A172 (cell line): ENCODE measurements at places on chromosomes 12 and 14. TPM values are rescaled to one million over a fixed set of nuclear protein-coding genes. Genes with fewer than 3 reads are reported as not detected.

Gene CRIP1
- total RNA-seq: 1.5 TPM in 1 of 2 replicates, not detected in the other

Gene TXNRD1
- 618 and 939 TPM in 2 replicates for total RNA-seq

DNA sequence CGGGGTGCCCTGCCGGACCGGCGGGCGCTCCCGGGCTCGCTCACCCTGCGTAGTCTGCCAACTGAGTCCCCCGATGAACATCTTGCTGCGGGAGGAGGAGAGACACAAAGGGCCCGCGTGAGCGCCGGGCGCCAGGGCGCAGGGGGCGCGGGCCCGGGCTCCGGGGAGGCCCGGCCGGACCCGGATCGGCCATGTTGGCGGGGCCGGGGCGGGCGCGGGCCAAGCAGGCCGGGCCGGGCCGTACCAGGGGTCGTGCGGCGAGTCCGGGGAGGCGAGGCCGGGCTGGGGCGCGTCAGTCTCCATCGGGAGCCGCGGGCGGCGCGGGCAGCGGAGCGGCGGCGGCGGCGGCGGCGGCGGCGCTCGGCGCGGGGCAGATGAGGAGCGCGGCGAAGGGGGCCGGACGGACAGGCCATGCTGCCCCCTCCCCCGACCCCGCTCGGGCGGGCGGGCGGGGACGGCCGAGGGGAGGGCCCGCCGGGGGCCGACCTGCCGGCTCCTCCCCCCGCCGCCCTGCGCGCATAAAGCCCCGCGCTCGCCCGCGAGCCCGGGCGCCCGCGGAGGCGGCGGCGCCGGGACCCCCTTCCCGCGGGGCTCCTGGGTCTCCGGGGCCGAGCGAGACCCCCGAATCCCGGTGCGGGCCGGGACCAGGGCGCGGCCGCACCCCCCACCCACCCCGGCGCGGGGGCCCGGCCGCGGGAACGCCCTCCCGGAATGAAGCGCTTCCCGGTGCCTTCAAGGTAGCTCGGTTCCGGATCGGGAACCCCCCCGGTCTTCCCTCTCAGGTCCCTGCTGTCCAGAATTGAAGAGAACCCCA lies at the start of gene MSI1:
MSI1 (minus strand) TSS at position 376 of the 814 bp plus-strand sequence; CDS start at position 303, 73 bp downstream.
- DNase-seq: no peak

GRCh38 chr12:7719946-7720730 lies 8.9 kb downstream of the DPPA3 start:
- DNase-seq: no peak

- no peak for DNase-seq
Observed at GRCh38 chr14:104306450-104307040, 168.2 kb downstream of the KIF26A start.

Gene ANKRD33
- total RNA-seq: not detected in 2 replicates

DNA sequence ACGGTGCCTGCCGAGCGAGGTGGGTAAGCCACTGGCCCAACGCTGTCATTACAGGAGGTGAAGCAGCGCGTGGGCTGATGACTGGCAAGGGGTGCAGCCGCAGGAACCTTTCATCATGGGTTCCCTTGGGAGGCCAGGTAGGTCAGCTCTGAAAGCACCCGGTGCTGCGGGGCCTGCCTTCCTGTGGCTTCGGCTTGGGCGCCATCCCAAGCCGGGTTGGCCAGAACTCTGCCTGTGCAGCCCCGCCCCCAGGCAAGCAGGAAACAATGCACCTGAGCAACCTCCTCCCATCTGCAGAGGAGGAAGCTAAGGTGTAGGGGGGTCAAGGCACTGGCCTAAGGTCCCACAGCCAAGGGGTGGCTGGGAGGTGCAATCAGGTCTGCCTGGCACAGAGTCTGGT lies 20.0 kb upstream of the HHIPL1 start:
- no peak for DNase-seq

Gene EFCAB11
- 3.6 and 4.9 TPM in 2 replicates for total RNA-seq

- no peak for DNase-seq
Observed at GRCh38 chr14:24459331-24459730, 16.8 kb upstream of the SDR39U1 start.

Gene APOLD1
- 3.3 and 3.5 TPM in 2 replicates for total RNA-seq

Gene BEST3
- 0.31 and 1.3 TPM in 2 replicates for total RNA-seq

Gene B4GALNT1
- total RNA-seq: 61.9 and 82.6 TPM in 2 replicates

GRCh38 chr12:130847112-130847511 lies 8.1 kb upstream of the STX2 start:
- no peak for DNase-seq

DNA sequence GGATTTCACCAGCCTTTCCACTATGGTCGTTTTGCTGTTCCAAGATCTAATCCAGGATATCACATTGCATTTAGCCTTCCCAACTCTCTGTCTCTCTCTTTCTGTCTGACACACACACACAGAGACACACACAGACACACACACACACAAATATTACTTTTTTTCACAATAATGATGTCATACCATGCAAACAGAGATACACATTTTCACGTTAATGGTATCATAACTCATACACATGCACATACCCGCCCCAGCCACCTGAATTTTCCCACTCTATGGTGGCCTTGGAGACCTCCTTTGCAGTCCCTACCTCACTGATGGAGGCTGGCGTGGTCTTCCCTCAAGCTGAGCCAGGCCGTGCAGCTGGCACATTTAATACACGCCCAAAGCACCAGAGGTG lies 7.2 kb upstream of the MYL2 start:
- DNase-seq: no peak

DNA sequence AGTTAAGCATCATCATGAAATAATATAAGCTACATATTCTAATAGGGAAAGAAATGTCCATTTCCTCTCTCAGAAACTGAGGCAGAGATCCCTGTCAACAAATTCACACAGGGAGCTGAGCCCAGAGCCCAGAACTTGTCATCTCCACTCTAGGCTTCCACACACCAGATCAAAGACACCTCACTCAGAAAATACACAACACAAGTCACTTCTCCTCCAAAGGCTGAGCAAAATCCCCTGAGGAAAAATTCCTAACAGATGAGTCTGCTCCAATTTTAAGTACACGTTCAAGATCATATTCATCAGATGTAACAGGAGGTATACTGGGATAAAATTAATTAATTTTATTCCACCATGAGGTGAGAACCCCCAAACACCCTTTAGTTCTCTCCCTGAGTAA lies 227.3 kb downstream of the DPF3 start:
- peak; percentile 89 for DNase-seq

DNA sequence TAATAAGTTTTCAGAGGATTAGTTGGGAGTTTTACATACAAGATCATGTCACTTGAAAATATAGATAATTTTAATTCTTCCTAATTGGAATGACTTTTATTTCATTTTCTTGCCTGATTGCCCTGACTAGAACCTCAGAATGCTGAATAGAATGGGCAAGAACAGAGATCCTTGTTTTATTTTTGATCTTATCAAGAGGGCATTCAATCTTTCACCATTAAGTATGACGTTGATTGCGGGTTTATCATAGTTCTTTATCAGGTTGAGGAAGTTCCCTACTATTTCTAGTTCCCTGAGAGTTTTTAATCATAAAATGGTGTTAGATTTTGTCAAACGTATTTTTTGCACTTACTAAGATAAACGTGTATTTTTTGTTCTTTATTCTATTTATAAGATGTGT lies 124.3 kb downstream of the DICER1 start:
- no peak for DNase-seq

DNA sequence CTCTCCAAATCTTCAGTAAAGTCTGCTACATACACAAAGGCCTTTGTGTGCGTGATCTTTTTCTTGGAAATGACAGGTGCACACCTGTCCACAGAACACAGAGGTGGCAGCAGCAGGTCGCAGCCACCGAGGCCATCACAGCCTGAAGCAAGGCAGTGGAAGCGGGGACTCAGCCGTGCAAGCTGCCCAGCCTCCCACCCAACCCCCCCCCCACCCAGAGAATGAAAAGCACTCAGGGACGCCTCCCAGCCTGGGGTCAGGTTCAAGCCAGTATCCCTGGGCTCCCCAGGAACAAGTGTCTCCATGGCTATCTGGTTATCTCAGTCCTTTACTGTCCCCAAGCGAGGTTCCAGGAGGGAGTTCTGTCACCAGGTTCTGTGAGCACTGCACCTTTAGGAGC lies 31.2 kb upstream of the TSPAN9 start:
- no peak for DNase-seq

GRCh38 chr14:55129428-55130195 lies 560 bp downstream of the LGALS3 start:
- peak; percentile 28 for DNase-seq

- no peak for DNase-seq
Observed at GRCh38 chr14:67387195-67387594, 24.8 kb downstream of the PLEK2 start.

DNA sequence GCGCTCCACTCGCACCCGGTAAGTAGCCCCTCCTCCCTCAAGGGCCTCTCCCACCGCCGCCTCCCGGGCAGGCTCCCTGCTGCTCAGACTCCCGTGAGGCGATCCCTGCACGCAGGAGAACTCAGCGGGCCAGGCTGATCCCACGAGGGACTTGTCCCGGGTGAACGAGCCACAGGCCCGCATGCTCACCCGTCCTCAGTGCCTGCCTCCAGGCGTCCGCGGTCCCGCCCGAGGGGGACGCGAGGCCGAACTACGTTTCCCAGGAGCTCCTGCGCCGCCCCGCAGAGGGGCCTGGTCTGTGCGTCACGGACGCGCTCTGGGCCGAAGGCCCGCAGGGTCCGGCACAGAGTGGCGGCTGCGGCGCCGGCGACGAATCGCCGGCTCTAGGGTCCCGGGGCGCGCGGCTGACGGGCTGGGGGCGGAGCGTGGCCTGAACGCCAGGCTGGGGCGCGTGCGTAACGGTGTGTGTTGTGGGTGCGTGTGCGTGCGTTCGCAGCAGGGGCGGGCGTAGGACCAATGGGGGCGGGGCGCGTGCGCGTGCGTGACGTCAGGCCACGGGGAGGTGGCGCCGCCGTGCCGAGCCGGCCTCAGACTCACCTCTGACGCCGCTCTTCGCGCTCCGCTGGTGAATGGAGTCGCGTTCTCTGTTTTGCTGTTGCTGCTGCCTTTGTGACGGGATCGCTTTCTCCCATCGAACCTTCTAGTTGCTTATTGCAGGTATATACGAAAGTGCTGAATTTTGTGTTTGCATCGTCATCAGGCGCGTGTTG lies at the start of the genes ZNF10 and ZNF891:
ZNF10 (plus strand) TSS at position 590 of the 770 bp plus-strand sequence. CDS start 13,866 bp downstream, outside the sequence.
ZNF891 (minus strand) TSS at position 237 of the 770 bp plus-strand sequence. CDS start 8,356 bp downstream, outside the sequence.
- peak; percentile 80 for DNase-seq

- DNase-seq: no peak
Observed at GRCh38 chr12:132734206-132734605, 23.6 kb downstream of the PGAM5 start.

- DNase-seq: no peak
Observed at GRCh38 chr12:90954921-90955320, at the start of gene CCER1. CCER1 (minus strand) TSS chr12:90955176; CDS start chr12:90954742, 434 bp downstream.

DNA sequence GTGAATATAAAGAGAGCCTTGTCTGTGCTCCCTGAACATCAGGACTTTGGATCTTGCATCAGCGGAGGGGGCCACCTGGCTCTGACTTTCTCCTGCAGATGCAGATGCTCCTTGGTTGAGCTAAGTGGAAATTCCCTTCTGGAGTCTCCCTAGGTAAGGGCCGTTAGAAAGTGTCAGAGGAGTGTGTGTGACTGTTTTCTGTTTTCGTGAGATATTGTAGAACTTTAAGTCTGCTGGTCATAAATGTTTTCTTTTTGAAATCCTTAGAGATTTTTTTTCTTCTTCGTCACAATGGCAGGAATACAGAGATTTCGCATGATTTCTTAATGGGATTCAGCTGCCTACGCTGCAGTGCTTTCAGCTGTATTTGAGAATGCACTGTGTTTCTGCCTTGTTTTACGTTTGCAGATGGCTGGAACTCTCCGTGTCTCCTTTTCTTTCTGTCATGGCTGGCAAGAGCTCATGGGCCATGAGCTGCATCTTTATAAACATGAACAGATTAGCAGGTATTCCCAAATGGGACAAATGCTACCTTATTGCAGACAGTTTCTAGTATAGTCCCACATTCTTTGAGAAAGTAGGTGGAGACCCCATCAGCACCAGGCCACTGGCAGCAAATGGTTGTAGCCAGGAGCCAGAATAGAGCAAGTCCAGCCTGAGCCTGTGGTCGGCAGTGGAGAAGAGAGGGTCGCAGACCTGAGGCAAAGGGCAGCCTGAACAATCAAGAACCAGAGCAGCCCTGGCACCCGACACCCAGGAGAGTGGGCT lies 76.2 kb upstream of the FRMD6 start:
- DNase-seq: no peak

DNA sequence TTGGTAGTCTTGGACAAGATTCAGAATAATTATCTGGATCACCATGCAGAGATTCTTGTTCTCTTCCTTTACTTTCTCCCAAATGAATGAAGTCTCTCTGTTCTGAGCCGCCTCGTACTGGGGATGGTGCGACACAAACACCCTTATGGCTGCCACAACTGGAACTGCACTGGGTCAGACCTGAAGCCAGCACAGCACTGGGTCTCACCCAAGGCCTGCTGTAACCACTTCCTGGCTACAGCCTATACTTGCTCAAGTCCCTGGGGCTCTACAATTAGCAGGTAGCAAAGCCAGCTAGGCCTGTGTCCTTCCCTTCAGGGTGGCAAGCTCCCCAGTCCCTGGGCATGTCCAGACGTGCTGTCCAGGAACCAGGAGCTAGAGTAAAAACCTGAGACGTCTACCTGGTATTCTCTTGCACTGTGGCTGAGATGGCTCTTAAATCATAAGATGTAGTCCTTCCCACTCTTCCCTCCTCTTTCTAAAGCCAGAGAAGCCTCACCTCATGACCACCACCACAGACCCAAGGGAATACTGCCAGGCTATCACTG lies 27.6 kb downstream of the IFNG start:
- no peak for DNase-seq

Gene HDAC7
- total RNA-seq: 24.4 and 29.4 TPM in 2 replicates
